ENCODE measurements at places on chromosomes 4 and X. TPM values are rescaled to one million over a fixed set of nuclear protein-coding genes. Genes with fewer than 3 reads are reported as not detected.

- DNase-seq: no peak
Measured at GRCh38 chr4:82373486-82373815, 340 bp downstream of the HNRNPD start.

TLL1 gene
- total RNA-seq: 2.0 TPM

DNA sequence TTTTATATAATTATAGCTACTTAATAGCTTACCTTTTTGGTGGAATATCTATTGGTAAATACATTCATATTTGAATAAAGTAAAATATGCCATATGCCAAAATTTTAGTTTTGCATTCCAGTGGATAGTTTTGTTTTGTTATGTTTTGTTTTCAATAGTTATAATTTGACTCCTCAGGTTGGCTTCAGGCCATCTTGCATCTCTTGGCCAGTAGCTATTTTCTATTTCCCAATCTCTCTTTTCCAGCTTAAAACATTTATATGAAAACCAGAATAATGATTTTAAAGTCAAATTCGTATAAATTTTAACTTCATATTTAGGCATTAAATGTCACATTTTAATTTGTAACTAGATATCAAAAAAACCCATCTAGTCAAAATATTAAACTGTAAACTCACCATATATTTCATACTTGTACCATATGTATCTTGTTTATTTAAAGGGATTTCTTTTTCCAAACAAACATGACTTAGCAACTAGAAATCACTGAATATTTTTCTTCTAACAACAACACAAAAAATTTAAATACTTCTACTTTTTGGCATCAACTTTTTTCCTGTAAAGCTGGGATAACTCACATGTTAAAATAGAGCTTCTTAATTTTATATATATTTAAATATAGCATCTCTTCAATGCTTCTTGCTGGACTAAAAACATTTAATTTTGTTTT, 1209.6 kb downstream of the PCDH7 start:
- DNase-seq: no peak

SNCA gene
- 2.4 TPM for total RNA-seq
